ENCODE measurements at places on chromosomes 3 and 15.

GRCh38 chr3:177561365-177561764 is 364.1 kb upstream of the TBL1XR1 start:
- DNase-seq: no peak

DNA sequence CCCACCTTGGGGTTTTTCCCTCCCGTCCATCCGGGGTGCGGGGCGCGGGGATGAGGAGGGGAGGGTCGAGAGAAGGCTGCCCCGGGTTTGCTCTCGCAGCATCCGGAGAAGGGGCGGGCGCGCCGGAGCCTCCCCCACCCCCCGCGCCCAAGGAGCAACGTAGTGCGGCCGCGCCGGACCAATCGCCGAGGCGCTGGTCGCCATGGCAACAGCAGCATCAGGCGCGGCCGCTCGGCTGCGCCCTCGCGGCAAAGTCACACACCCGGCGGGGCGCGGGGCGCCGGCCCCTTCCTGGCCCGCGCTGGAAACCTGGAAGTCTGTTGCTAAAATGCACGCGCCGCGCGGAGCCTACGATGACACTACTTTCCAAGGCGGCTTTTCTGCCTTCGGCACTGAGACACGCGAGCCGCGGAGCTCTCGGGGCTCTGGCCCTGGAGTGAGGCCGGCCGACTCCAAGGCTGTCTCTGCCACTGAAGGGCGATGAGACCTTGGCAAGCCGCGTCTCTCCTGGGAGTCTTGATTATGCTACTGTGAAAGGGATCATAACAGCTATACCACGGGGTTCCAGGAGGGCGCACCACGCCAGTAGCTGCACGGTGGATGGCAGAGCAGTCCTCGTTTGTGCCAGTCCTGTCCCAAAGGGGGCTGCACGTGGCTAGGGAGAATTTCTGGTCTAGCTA is at the start of gene IQSEC1:
Gene IQSEC1, minus strand, starts transcription at position 104 of the 680 bp plus-strand sequence. CDS start 415 bp downstream, outside the sequence.
- peak; percentile 51 for DNase-seq

DNA sequence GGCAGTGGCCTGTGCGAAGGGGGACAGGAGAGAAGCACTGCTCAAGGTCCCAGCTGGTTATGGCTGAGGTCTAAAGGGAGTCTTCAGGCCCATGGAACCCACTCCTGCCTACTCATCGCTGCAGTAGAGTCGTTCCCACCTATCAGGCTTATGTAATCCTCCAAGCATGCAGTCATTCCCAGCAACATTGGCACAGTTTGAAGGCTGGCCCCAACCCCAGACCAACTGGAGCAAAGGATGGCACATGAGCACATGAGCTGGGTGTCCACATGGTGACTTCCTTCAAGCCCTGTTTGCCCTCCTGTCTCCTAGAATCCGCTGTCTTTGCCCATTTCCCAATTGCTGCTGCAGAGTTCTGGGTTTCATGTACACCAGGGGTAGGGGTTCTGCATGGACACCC is 60.5 kb upstream of the FGD5 start:
- DNase-seq: no peak

DNA sequence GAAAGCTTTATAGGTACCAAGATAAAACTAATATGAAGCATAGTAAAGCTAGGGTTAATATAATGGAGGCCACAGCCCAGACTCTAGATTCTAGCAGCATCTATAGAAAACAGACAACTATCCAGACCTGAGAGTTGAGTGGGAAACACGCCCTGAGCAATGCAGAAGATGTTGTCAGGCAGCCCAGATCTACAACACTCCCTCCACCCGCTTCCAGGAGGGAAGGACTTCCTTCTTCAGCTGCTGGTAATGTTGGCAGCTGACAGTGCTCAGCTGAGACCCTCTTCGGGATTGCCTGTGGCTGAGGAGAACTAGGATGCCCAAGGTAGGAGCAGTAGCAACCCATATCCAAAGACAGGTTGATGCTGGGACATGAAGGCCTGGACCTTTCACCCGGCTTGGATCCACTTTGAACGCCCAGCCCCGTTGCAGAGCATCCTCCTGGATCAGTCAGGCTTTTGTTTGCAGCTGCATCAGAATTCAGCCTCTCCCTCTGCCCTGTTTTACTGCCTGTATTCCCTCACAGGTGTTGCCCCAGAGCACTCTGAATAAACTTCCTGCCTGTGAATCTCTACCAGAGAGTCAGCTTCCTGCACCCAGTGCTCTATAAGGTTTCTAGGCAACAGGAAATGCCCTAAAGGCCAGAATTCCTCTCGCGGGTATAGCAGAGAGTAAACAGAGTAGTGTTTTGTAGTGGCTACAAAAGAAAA is 174.7 kb upstream of the IL12A start:
- no peak for DNase-seq

DNA sequence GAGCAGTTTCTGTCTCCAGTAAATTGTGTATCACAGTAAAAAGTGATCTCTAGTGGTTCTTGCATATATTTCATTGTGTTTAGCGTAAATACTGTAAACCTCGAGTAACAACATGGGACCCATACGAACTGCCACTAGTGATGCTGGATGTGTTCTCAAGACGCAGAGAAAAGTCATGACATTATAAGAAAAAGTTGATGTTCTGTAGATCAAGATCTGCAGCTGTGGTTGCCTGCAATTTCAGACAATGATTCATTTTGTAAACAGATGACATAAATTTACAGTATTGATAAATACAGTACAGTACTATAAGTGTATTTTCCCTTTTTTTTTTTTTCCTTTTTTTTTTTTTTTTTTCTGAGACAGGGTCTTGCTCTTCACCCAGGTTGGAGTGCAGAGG is 100.1 kb downstream of the DPH6 start:
- DNase-seq: no peak

DNA sequence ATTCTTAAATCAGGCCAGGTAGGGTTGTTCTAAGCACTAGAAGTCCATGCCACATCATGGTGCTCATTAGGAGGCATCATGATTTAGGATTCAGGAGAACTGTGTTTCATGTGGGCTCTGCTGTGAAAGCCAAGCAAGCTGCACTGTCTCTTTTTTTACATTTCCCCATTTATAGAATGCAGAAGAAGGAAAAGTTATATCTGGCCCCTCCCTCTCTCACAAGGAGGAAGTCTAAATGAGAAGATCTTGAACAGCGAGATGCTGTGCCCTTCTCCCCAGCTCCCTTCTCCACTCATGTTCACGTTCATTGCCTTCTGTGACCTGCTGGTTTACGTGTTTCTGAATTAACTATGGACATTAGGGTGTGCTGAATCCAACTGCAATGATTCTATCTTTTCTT is 178.5 kb upstream of the RASGRP1 start:
- no peak for DNase-seq

DNA sequence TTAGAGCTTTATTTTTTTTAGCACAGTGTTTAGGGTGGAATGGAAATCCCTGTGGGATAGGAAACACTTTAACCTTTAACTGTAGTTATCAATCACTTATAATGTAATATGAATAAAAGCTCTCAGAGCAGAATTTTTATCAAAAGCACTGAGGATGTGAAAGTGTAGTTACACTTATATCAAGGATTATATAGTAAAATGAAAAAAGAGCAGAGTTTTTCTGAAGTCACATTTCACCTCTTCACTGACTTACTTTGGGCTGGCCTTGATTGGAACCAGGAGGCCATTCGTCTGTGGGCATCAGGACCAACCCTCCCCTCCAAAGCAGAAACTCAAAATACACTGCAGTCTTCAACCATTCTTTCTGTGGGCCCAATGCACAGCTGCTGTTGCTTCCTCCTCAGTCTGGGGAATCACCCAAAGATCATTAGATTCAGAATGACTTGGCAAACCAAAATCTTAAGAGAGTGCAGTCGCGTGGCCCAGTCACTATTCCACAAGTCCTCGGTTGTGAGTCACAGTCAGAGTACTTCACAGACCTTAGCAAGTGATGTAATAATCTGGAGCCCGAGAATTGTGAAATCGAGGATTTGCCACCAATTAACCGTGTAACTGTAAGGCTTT is 132.6 kb upstream of the COL8A1 start:
- peak; percentile 85 for DNase-seq

- DNase-seq: peak; percentile 55
Observed at GRCh38 chr3:50320853-50321335, 1.7 kb downstream of the HYAL2 start.

GRCh38 chr15:67224889-67225288 is 29.6 kb downstream of the AAGAB start:
- DNase-seq: no peak

GRCh38 chr3:54957711-54958110 is 29.9 kb upstream of the LRTM1 start:
- DNase-seq: no peak

DNA sequence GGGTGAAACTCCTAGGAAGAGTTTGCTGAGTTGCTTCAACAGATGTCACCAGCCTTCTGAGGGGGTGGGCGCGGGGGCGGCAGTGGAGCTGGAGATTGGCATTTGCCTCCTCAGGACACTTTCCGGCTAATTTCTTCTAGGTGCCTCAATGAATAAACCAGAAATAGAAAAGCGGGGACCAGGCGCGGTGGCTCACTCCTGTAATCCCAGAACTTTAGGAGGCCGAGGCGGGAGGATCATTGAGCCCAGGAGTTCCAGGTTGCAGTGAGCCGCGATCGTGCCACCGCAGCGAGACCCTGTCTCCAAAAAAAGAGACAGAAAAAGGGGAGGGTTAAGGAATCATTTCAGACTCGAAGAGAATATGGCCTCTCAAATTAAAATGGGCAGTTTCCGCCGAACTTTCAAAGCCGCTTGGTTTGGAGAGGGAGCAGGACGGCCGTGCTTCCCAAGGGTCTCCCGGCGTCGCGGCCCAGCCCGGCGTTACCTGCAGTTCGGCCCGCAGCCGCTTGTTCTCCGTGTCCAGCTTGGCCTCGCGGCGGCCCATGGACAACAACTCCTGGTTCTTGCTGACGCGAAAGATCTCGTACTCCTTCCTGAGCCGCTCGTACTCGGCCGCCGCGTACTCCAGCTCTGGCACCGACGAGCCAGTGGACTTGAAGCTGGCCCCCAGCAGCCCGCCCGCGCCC is 587 bp downstream of the NPHP3 start:
- peak; percentile 26 for DNase-seq

DNA sequence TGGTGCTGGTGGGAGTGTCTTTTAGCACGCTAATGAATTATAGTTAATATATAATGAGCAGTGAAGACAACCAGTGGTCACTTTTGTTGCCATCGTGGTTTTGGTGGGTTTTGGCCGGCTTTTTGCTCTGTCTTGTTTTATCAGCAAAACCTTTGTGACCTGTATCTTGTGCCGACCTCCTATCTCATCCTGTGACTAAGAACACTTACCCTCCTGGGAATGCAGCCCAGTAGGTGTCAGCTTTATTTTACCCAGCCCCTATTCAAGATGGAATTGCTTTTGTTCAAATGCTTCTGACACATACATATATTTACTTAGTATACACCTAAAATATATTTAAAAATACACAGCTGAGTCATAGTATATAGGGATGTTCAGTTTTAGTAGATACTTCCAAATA is 770.3 kb downstream of the PDCD6IP start:
- DNase-seq: no peak

GRCh38 chr3:150497956-150498355 is 48.3 kb downstream of the SERP1 start:
- no peak for DNase-seq

- no peak for DNase-seq
Observed at GRCh38 chr15:71957026-71957425, 146.7 kb downstream of the NR2E3 start.

GRCh38 chr3:177906126-177906511 is 630.1 kb upstream of the KCNMB2 start:
- no peak for DNase-seq

DNA sequence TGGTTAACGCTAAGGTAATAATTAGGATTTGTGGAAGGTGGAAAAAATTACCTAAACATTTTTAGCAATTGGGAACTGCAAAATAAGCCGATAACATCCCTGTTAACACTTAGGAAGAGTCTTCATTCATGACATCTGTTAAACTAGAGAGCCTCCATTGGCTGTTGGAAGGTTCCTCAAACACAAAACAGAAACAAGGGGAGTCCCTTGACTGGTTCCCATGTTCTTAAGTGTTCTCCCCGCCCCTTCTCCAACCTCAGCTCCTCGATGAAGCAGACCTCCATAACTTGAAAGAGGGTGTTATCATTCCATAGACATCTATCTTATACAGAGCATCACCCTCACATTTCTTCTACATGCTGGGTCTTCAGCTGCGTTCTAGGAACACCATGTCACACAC is 2.5 kb downstream of the SLC22A13 start:
- no peak for DNase-seq

DNA sequence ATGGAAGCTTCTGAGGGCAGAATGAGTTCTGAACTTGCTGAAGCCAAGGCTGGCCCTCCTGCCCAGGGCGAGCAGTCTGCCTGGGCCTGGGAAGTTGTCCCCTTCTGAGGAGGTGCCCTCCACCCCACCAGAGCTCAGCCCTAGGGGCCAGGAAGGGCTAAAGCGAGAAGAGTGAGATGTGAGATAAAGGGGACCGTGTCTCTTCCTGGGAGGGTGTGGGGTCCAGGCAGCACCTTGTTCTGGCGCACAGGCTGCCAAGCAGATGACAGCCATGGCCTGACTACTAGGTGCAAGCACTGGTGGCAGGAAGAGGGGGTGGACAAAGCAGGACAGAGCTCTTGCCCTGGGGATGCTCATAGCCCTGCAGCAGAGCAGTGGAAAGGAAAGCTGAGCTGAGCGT is 3.7 kb downstream of the PAK6 start:
- DNase-seq: no peak

- DNase-seq: no peak
Observed at GRCh38 chr15:70220490-70221096, 122.9 kb upstream of the TLE3 start.

DNA sequence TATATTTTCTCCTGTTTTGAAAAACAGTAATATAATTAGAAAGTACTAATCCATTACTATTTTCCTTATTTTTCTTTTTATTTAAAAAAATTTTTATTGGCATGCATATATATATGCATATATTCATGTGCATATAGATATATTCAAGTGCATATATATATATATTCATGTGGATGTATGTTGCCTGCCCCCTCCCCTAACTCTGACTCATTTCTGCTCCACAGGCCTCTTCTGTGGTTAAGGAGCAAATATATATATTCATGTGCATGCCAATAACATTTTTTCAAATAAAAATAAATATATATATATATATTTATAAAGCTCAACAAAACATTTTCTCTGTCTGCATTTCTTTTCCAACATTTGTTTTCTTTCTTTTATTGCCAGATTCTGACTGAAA is 13.6 kb upstream of the CORO2B start:
- no peak for DNase-seq

- no peak for DNase-seq
Observed at GRCh38 chr3:40192628-40193027, 116.9 kb upstream of the EIF1B start.

DNA sequence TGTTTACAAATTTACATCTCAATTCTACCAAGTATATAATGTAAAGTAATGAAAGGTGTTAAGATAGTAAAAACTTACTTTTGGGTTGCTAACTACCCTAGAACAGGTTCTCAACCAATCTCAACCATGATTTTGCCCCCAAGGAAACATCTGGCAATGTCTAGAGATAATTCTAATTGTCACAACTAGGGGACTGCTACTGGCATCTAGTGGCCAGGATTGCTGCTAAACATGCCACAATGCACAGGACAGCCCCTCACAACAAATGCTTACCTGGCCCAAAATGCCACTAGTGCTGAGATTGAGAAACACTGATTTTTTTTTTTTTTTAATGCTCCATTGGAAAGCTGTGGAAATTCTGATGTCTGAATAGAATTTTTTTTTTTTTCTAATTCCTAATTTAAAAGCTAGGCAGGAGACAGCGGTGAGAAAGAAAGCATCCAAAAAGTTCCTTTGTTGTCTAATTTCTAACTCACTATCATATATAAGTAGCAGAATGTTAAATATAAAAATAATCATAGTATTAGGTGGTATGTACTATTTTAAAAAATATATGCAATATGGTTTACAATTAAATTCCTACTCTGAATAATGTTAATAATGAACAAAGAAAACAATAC is 81.5 kb downstream of the TJP1 start:
- no peak for DNase-seq

- DNase-seq: peak; percentile 45
Observed at GRCh38 chr15:99324082-99324620, 72.9 kb downstream of the LRRC28 start.

Data from activated CD4-positive, alpha-beta T cell treated with anti-CD3 and anti-CD28 coated beads, Interleukin-2, Interleukin-4, amounts not matched to agents 100 ng/mL and 50 ng/mL, durations not matched to agents 16 hours and 8 hours (primary cell).